ENCODE measurements at places on chromosomes 1 and 21.
A peak's percentile ranks its signal among the peaks of the same experiment; 100 is the strongest.

DNA sequence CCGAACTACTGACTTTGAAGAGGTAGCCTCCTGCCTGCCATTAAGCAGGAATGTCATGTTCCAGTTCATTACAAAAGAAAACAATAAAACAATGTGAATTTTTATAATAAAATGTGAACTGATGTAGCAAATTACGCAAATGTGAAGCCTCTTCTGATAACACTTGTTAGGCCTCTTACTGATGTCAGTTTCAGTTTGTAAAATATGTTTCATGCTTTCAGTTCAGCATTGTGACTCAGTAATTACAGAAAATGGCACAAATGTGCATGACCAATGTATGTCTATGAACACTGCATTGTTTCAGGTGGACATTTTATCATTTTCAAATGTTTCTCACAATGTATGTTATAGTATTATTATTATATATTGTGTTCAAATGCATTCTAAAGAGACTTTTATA is 159.8 kb upstream of the SGIP1 start:
- H3K4me3 ChIP-seq, result peak overlapping the region; percentile 69
- H3K27ac ChIP-seq, result peak overlapping the region; percentile 97
- H3K27me3 ChIP-seq, result no peaks in the 10 kb centered on the region
- peaks cover 75% of the 10 kb centered on the region for H3K4me1 ChIP-seq
- DNase-seq, result no peak

GRCh38 chr1:59494145-59494833 is 197.4 kb downstream of the FGGY start:
- no peaks in the 10 kb centered on the region for H3K36me3 ChIP-seq
- H3K4me3 ChIP-seq, result no peak overlapping the region
- no peaks in the 10 kb centered on the region for H3K4me1 ChIP-seq
- H3K27me3 ChIP-seq, result no peaks in the 10 kb centered on the region
- H3K27ac ChIP-seq, result no peak overlapping the region

GRCh38 chr1:112017183-112017582 is 27.7 kb upstream of the KCND3 start:
- H3K4me1 ChIP-seq, result no peaks in the 10 kb centered on the region
- no peak for DNase-seq
- no peak overlapping the region for H3K27ac ChIP-seq
- H3K36me3 ChIP-seq, result no peaks in the 10 kb centered on the region
- H3K27me3 ChIP-seq, result peaks cover 10% of the 10 kb centered on the region

- DNase-seq, result no peak
- H3K36me3 ChIP-seq, result peaks cover 3% of the 10 kb centered on the region
- peaks cover 16% of the 10 kb centered on the region for H3K4me1 ChIP-seq
- no peak overlapping the region for H3K4me3 ChIP-seq
Observed at GRCh38 chr1:192812420-192813209, 3.8 kb downstream of the RGS2 start.

GRCh38 chr1:181656491-181656890 is 173.2 kb downstream of the CACNA1E start:
- H3K4me1 ChIP-seq, result no peaks in the 10 kb centered on the region
- DNase-seq, result no peak
- peaks cover 12% of the 10 kb centered on the region for H3K27me3 ChIP-seq
- no peak overlapping the region for H3K4me3 ChIP-seq
- no peaks in the 10 kb centered on the region for H3K36me3 ChIP-seq

DNA sequence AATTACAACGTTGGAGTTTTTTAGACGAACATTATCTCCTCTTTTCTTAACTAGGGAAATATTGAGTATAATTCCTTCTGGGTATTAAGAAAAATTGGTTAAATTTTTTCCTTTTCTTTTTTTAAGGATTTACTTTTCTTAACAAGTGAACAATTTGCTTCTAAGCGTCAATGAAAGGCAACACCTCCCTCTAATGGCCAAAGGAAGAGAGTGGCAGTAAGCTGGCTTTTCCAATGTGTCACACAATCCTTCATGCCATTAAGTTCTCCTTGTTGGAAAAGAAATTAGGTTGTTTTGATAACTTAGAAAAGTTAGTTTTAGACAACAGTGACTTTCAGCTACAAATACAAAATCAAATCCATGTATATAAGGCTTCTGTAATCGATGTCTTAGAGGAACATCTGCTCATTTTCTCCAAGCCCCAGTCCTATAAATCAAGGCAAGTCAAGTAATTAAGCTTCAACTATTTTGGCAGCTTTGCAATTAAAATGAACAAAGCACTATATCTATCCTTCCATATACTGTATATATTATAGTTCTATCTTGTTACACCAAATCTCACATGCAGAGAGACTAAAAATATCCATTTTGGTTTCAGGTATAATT is 62.8 kb downstream of the EDEM3 start:
- peaks cover 8% of the 10 kb centered on the region for H3K4me1 ChIP-seq
- H3K4me3 ChIP-seq, result no peak overlapping the region
- H3K27ac ChIP-seq, result no peak overlapping the region
- H3K36me3 ChIP-seq, result peaks cover 17% of the 10 kb centered on the region

GRCh38 chr1:33260439-33260838 is 4.1 kb downstream of the ZNF362 start:
- DNase-seq, result no peak
- H3K36me3 ChIP-seq, result no peaks in the 10 kb centered on the region
- H3K27ac ChIP-seq, result peak overlapping the region; percentile 55
- no peak overlapping the region for H3K4me3 ChIP-seq
- peaks cover 39% of the 10 kb centered on the region for H3K4me1 ChIP-seq
- H3K27me3 ChIP-seq, result no peaks in the 10 kb centered on the region

GRCh38 chr1:156463874-156464273 is 36.7 kb downstream of the MEF2D start:
- no peak overlapping the region for H3K4me3 ChIP-seq
- DNase-seq, result no peak
- no peaks in the 10 kb centered on the region for H3K27me3 ChIP-seq
- no peak overlapping the region for H3K27ac ChIP-seq
- peaks cover 9% of the 10 kb centered on the region for H3K4me1 ChIP-seq

DNA sequence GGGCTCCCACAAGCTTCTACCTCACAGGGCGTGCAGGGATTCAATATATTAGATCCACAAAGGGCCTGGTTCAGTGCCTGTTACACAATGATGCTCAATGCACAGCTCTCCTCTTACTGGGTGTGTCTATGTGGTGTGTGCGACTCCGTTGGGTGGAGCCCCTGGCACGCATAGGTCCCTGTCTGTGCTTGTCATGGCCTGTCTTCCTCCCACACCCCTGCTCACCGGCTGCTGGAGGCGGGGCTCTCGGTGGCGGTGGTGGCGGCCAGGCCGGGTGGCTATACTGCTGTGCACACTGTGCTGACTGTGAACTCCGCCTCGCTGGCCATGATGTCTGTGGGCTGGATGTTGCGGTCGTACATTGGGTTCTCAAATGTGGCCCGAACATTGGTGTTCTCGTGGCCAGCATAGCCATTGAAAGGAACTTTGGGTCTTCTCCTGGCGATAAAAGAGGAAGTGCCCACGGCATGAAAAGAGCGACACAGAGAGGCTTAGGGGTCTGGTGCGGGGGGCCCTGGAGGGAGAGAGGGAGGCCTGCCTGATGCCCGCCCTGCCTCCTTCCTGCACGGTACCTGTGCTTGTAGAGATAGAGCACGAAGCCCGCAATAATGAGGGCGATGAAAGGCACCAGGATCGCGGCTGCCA is 46.9 kb downstream of the ZSCAN20 start:
- no peak overlapping the region for H3K27ac ChIP-seq
- H3K4me3 ChIP-seq, result no peak overlapping the region
- H3K36me3 ChIP-seq, result no peaks in the 10 kb centered on the region
- H3K27me3 ChIP-seq, result peaks cover 9% of the 10 kb centered on the region

All from activated CD4-positive, alpha-beta T cell treated with anti-CD3 and anti-CD28 coated beads for 36 hours (primary cell).